ENCODE measurements at places on chromosomes 1 and 21.

DNA sequence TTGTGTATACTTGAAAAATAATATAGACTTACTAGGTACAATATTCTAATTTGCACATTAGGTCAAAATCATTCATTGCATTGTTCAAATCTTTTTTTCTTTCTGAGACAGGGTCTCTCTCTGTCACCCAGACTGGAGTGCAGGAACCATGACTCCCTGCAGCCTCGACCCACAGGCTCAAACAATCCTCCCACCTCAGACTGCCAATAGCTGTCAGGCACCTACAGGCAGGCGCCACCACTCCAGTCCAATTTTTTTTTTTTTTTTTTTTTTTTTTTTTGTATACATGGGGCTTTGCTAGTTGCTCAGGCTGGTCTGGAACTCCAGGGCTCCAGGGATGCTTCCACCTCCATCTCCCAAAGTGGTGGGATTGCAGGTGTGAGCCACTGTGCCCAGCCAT lies 656.9 kb downstream of the KCNT2 start:
- no peak for DNase-seq

GRCh38 chr21:44450999-44451398 lies 4.3 kb upstream of the LRRC3 start:
- no peak for DNase-seq

DNA sequence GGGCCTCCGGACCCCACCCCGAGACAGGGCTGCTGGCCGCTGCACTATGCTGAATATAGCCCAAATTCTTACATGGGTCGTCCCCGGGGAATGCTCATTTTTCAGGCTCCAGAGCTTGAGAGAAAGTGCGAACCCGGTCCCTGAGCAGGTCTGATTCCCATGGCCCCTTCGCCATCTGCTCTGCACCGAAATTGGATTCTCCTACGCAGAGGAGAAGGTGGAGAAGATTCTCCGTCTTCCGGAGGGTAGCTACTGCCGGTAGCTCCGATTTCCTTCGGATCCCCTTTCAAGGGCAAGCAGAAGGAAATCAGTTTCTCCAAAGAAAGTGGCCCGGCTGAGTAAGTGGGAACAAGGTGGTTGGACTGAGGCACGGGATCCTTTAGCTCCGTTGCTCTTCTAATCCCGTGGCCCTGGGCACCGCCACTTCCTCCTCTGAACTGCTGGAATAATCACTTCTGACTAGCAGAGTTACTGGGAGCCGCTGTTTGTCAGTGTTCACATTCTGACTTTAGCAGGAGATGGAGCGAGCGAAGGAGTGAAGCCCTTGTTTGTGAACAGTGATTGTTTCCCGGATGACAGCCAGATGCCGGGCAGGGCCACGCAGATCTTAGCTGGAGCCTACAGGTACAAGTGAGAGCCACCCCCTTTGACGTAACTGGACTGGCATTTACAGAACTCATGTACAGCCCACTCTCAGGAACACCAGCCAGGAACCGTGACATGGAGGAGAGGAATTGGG lies 1.1 kb upstream of the ZNF496 start:
- DNase-seq, result peak; percentile 74

DNA sequence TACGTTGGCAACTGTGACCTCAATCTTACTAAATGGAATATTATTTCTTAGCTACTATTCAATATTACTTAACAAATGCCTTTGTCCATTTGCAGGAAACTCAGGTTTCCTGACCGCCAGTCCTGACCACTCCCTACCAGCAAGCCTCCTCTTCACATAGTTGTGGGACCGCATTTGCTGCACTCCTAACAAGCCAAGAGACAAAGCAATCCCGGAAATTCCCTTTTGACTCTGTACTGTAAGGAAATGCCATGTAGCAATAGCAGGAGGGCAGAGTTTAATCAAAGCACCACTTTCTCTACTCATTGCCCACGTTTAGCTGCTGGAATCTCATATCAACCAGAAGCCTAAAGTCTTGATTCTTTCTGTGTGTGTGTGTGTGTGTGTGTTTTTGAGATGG lies 28.1 kb upstream of the ACBD6 start:
- no peak for DNase-seq

DNA sequence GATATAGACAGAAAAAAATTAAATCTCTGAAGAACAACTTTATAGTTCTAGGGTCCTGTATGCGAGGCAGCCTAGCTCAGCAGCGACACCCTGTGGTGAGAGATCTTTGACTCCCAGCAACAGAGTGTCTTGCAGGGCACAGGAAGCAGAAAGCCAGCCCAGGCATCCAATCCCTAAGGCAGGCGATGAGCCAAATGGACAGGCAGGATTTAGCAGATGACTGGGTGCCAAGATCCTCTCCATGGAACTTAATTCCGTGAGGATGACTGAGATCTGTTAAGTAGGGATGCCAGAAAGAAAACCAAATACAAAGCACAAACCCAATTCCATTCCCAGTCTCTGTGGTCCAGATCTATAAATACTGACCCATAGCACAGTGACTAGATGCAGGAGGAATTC lies 38.8 kb downstream of the HLCS start:
- DNase-seq, result peak; percentile 86

DNA sequence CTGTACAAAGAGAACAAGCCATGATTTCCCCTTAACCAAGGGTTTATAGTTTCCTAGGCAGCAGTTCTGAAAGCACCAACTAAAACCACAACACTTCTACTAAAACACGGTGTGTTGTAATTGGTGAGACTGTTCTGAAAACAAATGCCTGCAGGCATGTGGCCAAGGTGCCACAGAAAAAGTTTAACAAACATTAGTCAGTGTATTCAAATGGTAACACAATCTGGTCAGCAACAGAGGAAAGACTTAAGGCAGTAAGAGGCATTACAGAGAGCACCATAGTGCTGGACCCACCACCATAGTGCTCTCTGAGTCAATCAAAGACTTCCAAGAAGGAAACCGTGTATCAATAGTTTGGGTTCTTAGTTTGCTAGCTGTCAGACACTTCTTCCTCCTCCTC lies 16.7 kb downstream of the SNIP1 start:
- DNase-seq, result no peak

GRCh38 chr1:182668521-182669054 lies 15.8 kb downstream of the RGS8 start:
- no peak for DNase-seq

DNA sequence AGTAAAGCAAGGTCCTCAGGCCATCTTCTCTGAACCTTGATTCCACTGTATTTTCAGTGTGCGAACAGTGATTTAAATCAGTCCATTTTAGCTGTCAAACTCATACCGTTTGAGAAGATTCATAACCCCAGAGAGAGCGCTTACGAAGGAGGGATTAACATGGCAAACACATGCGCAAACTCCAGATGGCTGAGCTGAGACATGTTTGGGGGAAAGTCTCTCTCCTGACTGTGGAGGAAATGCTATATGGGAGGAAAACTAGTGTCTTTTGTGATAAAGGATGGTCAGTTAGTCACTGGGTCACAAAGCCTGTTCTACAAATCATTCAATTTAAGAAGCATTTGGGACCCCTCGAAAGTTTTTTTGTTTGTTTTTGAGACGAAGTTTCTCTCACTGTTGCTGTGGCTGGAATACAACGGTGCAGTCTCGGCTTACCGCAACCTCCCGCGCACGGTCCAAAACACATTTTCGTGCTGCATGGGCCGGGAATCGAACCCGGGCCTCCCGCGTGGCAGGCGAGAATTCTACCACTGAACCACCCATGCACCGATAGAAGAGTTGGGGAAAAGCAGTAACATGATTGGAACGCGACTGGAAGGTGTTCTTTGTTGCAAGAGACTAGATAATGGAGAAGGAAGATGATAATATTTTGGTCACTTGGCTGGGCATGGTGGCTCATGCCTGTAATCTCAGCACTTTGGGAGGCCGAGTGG lies 58.4 kb upstream of the CXADR start:
- DNase-seq, result no peak

GRCh38 chr21:38957575-38958322 lies 152.0 kb downstream of the ETS2 start:
- no peak for DNase-seq

DNA sequence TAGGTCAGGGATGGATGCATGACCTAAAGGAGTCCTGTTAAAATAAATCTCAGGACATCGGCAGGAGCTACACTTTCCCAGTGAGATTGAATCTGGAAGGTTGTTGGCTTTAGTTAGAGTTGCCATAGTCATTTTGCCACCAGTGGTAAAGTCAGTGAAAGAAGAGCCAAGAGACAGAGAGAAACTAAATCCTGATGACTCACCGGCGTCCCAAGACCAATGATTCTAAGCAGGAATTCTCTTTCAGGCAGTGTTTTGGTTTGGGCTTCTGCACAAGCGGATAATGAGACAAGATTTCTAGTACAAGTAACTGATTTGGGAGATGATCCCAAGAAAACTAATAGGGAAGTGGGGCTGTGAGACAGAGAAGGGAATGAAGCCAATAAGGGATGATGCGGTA lies 88.8 kb upstream of the ETS2 start:
- DNase-seq, result no peak

DNA sequence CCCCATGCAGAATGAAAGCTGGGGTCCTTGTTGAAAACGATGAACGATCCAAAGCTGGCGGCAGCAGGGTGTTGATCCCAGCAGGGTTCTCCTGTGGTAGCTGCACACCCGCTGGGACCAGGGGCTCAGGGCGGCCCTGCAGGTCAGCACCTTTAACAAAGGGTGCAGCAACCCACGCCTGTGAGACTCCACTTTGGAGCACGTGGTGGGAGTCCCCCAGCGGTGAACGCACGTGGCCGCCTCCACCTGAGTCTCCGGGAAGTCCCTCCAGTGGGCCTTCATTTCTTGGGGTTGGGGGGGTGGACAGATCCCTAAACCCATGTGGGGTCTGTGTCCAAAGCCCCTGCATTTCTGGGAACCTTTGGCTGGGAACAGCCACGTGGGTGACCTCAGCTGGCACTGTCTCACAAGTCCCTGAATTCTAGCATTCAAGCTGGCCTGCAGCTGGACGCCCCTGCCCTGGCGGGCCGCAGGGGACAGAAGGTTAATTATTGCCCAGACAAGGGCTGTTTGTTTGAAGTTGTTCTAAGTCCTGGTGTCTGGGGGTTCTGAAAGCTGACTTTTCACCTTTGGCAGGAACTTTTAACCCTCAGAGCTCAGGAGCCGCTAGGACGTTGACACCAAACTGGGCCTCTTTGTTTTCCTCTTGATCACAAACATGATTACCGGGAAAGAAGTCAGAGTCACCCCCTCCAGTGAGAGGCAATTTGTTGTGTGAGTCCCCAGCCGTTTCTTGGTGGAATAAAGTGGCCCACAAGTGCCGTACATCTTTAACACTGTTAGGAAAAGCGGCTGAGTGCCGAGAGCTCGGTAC lies 64.5 kb downstream of the COL18A1 start:
- DNase-seq, result no peak

All from right atrium auricular region (tissue), 2 donors.